ENCODE measurements at places on chromosomes 16 and 17.
A peak's percentile ranks its signal among the peaks of the same experiment; 100 is the strongest.

DNA sequence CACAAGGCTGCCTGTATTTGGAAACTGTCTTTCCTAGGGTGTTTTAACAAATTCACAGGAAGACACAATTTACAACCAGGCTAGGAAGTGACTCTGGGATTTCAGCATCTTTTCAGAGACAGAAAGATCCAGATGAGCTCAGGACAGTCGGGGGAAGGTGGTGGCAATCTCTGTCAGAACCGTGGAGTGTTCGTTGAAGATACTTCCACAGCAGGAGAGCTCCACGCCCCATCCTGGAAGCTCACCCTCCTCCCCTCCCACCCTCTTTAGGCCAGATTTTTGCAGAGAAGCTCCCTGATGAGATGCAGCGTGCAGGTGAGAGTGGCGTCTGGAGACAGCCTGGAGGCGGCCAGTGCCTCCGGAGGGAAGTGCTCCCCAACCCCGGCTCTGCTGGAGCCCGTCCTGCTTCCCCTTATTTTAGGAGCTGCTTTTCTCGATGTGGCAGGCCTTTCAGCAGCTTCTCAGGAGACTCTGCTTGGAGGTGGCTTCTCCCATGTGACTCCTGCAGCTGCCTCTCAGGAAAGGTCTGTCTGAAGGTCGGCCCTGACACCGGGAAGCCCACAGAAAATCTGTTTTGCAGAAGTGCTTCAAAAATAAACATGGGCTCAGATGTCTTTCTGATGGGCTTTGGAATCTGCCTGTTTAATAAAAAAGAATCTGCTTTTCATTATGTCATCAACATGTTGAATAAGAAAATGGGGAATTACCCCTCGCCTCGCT, 186.4 kb upstream of the CHMP6 start:
- DNase-seq: no peak

GRCh38 chr17:76386966-76387765, 2.8 kb downstream of the SPHK1 start:
- no peak for DNase-seq

GRCh38 chr16:54244061-54244886, 42.3 kb downstream of the IRX3 start:
- no peak for DNase-seq

- no peak for DNase-seq
Observed at GRCh38 chr16:78794581-78795250, 695.3 kb downstream of the WWOX start.

DNA sequence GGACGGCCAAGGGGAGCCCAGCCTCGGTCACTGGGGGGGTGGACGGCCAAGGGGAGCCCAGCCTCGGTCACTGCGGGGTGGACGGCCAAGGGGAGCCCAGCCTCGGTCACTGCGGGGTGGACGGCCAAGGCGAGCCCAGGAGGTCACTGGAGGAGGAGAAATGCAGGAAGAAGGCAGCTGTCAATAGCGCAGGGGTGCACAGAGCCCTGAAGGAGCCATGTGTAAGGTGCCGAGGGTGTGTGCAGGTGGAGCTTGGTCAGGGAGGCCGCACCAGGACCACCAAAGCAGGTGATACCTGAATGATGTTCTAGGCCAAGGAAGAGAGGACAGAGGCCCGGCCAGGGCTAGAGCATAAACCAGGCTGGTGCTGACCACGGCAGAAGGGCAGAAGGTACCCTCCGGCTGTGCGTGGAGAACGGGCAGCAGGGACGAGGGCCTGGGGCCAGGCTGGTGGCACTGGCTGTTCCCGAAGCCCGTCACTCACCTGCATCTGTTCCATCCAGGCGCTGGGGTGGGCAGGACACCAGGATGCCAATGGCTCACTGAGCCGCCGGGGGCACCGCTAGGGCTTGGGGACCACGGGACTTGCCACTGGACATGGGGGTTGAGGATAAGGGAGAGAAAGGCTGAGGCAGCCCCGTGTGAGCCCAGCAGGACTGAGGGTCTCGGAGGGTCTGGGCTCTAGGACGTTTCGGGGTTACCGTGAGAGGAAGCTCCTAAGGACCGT, 5.9 kb upstream of the CCDC57 start:
- no peak for DNase-seq

GRCh38 chr16:49108611-49109010, 173.0 kb downstream of the CBLN1 start:
- DNase-seq: no peak

DNA sequence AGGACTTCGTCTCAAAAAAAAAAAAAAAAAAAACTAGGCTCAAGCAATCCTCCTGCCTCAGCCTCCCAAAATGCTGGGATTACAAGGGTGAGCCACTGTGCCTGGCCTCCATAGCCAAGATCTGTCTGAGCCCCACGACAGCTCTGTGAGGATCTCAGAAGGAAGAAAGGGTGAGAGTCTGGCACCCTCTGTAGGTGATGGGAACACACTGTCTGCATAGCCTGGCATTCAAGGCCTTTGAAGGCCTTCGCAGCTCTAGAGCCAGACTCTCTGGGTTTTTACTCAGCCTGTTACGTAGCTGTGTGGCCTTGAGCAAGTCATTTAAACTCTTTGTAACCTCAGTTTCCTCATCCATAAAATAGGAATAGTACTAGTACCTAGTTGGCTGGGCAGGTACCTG, 6.3 kb upstream of the XPO6 start:
- DNase-seq: no peak

DNA sequence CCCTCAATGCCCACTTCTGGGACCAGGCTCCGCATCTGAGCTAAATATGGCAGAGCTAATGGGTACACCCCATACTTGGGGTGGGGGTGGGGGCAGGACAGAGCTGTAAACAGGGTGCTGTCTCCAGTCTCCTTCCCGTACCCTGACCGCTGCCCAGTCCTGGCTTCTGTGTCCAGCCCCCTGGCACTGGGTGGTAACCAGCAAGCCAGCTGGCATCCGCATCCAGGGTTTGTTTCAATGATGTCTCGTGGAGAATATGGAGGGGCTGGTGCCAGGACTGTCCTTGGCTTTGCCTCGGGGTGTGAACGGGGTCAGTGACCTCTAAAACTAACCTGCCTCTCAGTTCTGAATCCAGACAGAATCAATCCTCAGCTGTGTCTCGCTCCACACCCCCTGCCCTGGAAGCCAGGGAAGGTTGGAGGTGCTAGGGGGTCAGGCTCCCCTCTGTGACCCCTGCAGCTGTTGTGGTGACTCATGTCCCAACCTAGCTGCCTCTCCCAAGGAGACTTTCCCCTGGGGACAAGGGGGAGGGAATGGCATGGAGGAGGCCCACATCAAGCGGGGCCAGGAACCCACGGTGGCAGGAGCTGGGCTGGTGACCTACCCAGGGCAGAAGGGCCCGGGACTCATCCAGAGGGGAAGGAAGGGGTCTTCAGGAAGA, 1.5 kb upstream of the PNMT start:
- no peak for DNase-seq

DNA sequence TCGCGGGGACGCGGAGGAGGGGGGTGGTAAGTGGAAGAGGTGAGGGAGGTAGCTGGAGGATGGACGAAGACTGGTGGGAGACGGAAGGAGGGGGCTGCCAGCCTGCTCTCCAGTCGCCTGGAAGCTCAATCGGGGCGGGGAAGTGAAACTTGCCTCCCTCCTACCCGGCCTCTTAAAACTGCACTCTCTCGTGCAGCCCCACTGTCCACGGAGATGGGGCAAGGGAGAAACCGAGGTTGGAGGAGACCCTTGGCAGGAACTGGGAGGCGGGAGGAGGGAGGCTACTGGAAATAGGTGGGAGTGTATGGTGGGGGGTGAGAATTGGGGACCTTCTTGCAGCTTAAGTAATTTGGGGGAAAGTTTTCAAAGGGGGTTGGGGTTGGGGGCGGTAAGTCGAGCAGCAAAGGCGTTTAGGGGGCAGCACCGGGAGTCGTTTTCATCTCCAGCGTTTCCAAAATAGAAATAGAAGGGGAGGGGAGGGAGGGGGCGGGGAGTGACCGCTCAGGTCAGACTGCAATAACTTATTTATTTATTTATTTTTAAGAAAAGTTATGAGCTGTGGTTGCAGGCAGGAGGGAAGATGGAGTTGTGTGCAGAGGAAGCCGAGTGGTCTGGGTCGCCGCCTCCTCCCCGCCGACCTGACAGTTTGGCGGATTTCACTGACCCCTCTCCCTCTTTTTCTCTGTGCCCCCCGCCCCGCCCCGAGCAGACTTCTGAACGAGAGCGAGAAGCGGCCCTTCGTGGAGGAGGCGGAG, 1.4 kb downstream of the SOX9 start:
- no peak for DNase-seq

DNA sequence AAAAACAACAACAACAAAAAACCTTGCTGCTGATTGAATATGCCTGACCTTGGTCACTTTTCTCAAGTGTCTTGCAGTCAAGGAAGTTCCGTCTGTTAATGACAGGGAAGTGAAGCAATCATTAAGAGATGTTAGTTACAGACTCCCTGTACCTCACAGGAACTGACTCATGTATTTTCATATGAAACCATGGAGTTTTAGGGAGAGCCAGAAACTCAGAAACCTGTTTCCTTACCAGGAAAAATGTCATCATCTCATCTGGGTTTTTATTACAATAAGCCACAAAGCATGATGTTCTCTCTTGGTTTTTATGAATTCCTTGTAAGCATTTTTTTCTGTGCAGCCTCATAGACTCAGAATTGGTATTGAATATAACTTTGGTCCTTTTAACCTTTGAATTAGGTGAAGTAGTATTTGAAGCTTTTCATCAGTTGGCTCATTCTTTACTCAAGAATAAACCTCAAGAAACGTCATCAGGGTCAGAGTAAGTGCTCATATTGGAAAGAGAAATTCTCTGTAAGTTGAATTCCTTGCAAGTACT, 10.3 kb downstream of the LYRM1 start:
- DNase-seq: no peak

DNA sequence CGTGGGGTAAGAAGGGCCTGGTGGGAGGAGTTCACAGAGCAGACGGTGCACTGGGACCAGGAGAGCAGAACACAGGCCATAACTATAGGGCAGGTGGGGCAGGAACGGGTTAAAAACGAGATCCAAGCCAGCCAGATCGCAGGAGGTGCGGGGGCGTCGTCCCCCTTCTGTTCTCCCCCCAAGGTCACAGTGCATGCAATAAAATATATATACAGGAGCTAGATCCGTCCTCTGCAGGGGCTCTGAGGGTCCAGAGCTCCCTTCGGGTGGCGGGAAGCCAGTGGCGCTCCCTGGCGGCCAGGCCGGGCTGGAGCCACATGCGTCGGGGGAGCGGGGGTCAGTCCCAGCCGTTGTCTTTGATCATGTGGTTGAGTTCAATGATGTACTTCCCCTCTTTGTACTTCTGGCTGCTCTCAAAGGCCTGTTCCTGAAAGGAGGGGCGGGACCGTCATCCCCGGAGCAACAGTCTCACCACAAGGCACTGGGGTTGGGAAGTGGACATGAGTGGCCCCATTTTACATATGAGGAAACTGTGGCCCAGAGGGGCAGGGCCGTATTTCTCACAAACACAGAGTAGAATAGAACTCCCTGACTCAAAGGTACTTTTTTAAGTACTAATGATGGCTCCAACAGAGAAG, 768 bp upstream of the TBX6 start:
- peak; percentile 22 for DNase-seq

DNA sequence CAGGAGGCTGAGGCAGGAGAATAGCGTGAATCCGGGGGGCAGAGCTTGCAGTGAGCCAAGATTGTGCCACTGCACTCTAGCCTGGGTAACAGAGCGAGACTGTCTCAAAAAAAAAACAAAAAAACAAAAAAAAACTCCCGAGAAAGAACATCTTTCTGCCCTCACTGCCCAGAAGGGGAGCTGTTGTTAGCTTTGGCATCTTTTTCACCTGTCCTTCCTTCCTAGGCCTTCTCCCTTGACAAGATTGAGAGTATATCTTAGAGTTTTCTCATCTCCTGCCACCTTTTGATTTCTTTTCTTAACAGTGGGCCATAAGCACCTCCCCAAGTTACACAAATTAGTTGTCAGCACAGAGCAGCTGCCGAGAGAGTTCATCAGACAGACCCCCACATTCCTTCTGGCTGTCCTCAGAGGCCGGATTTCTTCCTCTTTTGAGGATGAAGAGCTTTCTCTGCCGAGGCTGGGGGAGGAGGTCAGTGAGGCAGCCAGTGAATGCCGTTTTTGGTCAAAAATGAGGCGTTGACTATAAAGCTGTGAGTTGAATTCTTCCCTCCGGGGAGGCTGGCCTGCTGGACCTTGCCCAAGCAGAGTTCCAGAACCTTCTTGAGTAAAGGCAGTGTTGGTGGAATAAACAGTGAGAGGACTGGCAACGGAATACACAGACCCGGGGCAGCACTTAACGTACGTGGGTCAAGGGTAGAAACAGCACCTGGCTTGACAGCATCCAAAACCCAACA, 127.0 kb downstream of the ABCC6 start:
- DNase-seq: no peak

DNA sequence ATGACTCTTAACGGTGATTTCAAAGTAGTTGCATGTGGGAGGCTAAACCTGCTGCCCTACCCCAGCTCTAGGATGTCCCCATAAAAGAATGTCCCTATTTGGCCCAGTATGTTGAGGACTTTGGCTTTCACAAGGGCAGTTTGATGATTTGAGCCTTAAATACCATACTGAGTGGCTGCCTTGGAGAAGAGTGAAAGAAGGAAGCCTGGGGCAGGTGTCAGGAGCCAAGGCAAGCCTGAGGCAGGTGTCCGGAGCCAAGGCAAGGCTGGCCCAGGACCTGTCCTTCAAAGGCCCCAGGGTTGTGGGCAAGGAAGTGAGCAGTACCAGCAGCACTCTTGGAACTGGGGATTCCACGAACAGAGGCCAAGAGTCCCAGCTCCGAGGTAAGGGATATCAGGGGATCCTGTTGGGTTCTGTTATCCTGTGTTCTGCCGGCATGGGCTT, 18.6 kb downstream of the ST6GALNAC2 start:
- DNase-seq: no peak

- DNase-seq: no peak
Observed at GRCh38 chr16:55810451-55810961, 22.4 kb downstream of the CES1 start.

- DNase-seq: peak; percentile 78
Observed at GRCh38 chr17:36482611-36483504, 3.6 kb upstream of the ZNHIT3 start.

DNA sequence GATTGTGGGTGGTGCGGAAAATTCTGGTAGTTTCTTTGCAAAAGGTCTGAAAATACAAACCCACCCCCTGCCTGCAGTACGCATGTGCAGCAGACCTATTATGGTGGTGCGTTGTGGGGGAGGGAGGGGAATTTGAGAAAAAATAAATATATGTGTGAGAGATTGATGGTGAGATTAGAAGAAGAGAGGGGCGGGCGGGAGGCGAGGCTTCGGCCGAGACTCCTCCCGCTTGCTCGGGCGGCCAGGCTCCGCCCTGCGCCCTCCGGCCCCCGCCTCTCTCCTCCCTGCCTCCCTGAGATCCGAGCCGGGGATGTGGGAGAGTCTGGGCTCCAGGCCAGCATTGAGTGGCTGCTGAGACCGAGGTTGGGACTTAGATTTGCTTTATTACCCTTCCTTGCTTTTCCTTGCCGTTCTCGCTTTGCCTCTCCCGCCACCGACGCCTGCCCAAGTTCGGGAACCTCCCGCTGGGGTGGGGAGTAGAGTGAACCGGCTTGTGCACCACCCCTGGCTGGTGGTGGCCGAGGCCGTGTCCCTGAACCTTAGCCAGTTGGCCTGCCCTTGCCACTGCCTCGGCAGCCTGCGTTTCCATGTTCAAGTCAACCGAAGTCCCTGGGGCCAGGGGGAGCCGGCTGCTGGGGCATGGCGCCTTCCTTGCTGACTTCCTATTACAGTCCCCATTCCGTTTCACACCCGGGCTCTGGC, 956 bp upstream of the CHD3 start:
- peak; percentile 74 for DNase-seq
